ENCODE measurements at places on chromosomes 6 and 20.
A peak's percentile ranks its signal among the peaks of the same experiment; 100 is the strongest.

DNA sequence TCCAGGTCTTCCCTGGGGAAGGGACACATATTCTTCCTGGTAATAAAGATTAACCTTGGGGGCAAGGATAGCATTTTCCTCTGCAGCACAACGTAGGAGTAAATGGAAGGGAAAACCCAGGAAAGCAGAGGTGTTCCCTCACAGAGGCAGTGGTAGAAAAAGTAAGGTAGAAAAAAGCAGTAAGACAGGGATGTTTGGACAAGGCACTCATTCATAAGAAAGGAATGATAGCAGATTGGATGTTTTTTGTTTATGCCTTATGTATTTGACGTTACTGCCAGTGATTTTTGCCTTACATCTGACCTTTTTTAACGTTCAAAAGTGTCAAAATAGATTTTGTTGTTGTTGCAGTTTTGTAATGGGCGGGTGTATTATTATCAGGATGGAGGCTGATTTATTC, 395.0 kb downstream of the CDKAL1 start:
- no peak for DNase-seq

DNA sequence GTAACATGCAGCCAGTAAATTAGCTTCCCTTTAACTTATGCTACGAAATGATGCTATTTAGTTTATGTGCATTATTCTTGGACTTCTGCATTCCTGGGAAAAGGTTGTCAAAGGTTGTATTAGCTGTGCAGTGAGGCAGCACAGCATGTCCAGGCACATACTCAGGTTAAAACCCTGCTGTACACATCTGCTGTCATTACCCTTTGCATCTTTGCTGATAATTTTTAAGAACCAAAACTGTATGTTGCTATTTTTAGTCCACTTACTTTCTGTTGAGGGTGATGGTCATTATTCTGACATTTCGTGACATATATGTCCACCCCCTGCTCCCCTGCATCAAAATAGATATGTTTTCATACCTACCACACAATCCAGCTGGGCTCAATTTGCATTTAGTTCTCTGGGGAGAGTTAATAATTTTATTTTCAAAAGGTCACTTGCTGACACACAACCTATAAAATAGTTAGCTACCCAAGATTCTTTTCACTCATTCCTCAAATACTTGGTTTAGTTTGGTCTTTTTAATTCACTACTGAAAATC, 142.5 kb upstream of the SPACA1 start:
- no peak for DNase-seq

- no peak for DNase-seq
These were observed 79.2 kb downstream of the PRND start for GRCh38 chr20:4800676-4801449.

DNA sequence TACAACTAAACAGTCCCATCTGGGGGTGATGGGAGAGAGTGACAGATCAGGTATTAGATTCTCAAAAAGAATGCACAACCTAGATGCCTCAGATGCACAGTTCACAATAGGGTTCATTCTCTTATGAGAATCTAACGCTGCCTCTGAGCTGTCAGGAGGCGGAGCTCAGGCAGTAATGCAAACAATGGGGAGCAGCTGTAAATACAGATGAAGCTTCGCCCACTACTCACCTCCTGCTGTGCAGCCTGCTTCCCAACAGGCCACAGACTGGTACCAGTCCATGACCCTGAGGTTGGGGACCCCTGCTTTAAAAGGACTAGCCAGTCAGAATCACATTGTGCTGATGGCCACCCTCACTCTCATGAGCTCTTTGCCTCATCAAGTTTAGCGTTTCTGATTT, 247.0 kb upstream of the KCNQ5 start:
- no peak for DNase-seq

GRCh38 chr6:36809941-36810803, 29.1 kb downstream of the CPNE5 start:
- DNase-seq: peak; percentile 58

Data from right kidney (tissue), 9 donors.